ENCODE measurements at places on chromosomes 2 and 18. TPM values are rescaled to one million over a fixed set of nuclear protein-coding genes. Genes with fewer than 3 reads are reported as not detected.
A peak's percentile ranks its signal among the peaks of the same experiment; 100 is the strongest.

ALPP gene
- total RNA-seq = 0.20 TPM

DNA sequence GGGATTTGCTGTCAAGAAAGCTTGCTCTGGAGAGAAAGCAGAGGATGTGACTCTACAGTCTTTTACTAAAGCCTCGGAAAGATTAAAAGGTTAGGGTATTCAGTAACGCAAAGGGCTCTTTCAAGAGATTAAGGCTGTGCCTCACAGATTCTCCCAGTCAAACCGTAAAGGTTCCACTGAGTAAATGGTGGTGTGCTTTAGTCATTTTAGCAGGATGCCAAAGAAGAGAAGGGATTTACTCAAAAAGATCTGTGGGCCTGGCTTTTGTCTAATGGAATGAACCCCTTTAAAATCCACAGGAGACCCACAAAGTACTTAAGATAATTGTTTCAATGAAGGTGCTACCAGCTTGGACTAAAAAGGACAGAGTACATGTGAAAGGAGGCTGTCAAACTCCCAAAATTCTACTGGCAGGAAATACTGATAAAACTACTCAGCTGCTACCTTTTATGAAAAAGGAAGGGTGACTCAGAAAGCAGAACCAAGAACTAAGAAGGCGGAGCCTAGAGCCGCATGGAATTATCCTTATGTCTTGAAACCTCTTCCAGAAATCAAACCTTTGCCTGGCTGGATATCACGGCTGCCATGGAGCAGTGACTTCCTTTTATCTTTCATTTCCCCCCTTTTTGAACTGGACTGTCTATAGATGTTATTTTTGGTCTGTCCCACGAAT lies 670.2 kb upstream of the ZEB2 start:
- DNase-seq = no peak

GRCh38 chr2:207831584-207832248 lies 62.0 kb upstream of the FZD5 start:
- peak; percentile 4 for DNase-seq

GRCh38 chr2:222000326-222000725 lies 298.5 kb downstream of the PAX3 start:
- DNase-seq = no peak

- DNase-seq = no peak
These were observed 58.4 kb upstream of the GLI2 start for GRCh38 chr2:120677221-120677620.

- DNase-seq = no peak
These were observed 22.3 kb upstream of the INSIG2 start for GRCh38 chr2:118065921-118066511.

DNA sequence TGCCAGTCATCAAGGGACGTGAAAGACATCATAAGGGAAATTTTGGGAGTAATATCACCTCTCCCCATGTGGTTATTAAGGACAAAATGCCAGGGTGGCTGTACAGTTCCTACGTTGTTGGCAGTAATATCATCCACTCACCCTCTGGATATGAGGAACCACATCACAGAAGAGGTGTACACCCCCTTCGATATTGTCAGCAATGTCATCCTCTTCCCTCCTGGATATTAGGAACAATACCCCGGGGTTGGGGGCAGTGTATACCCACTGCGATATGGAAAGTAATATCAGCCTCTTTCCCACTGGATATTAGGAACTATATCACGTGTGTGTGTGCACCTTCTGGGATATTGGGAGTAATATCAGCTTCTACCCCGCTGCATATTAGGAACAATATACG lies 1933.3 kb downstream of the SUCLG1 start:
- DNase-seq = no peak

SP9 gene
- not detected for total RNA-seq

MROH2A gene
- total RNA-seq = not detected

GRCh38 chr2:77193858-77194448 lies 328.2 kb downstream of the LRRTM4 start:
- DNase-seq = no peak

GRCh38 chr2:240143276-240143675 lies 2.8 kb upstream of the OTOS start:
- DNase-seq = no peak

DNA sequence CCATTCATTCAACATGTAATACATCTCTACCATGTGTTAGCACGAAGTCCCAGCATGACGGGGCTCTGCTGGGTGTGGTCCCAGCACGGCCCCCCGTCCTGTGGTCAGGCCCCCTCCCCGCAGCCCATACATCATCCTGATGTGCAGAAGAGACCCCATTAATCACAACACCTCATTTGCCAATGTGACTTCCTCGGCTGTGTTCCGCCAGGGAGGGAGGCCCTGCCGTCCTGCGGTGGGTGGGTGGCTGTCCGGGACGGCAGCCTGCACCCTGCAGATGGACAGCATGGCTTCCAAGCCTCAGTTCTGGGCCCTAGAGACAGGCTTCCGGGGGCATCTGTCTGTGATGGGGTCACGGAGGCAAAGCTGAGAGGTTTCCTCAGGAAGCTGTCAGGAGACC lies 254.0 kb downstream of the CYP26B1 start:
- DNase-seq = no peak

- peak; percentile 33 for DNase-seq
These were observed 1.6 kb downstream of the SPRED2 start for GRCh38 chr2:65430603-65431420.

DNA sequence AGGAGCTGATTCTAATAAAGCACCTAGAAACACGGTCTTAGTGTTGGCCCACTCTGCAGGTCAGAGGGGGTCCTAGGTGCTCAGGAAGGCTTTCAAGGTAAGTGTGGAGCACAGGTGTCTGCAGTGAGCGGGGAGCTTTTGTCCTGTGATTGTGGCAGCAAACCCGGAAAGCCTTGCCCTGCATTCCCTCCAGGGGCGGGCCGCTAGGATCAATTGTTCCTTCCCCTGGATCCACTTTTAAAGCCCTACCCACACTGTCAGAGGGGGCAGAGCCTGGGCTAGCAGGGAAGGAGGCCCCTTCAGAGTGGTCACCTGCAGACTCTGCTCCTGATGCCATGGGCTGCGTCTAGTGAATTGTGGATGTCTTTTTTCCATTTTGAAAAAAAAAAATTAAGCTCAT lies 176.0 kb downstream of the CTIF start:
- DNase-seq = peak; percentile 57

ITGB6 gene
- not detected for total RNA-seq

- no peak for DNase-seq
These were observed 9.8 kb downstream of the ARHGAP25 start for GRCh38 chr2:68744366-68744912.

STON1 gene
- total RNA-seq = 5.5 TPM

DNA sequence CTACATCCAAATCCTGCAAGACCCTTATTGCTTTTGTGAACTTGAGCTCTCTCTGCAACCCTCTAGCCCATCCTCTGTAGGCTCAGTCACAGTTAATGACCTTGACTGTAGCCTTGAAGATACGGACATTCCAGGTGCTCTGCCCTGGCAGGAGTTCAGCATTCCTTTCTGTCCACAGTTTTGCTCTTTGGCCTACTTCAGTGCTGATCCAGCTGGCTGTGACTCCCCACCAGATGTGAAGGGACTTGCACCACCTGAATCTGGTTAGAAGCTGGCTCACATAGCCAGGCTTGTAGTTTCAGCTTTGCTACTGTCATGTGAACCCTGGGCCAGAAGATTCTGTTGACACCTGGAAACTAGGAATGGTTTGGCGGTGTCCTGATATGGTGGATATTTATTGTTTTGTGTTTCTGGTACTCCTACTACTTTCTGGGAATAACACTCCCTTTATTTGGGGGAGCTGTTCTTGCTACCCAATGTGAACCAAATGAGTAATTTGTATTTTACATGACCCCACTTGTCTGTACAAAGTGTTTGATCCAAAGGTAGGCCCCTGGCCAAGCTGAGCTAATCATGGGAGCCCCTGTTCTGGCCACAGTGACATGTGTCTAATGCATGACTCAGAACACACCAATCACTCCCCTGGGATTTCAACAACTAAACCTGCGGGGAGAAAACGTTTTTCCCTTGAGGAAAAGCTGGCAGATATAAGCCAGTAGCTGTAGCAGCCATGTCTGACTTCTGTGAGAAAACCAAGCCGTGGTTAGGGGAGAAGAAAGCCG lies 73.4 kb downstream of the CDCA7 start:
- no peak for DNase-seq

GRCh38 chr2:7060631-7061449 lies 143.6 kb downstream of the RNF144A start:
- no peak for DNase-seq

DNA sequence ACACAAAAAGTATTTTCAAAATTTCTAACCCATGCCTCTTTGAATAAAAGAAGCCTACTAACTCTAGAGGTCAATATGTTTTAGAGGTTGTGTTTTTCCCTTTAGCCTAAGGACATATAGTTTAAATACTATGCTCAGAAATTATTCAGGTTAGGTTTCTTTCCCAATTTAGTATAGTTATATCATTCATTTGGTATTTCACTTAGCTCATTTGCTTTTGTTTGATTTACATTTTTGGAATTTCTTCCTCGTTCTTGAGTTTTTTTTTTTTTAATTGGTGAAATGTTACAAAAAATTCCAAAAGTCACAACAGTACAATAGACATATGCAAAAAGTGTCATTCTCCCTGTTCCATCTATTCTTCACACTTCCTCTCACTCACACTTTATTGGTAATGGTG lies 371.3 kb upstream of the TNP1 start:
- DNase-seq = no peak

- no peak for DNase-seq
These were observed 102.5 kb upstream of the ST8SIA3 start for GRCh38 chr18:57249883-57250282.

GRCh38 chr2:212311807-212312404 lies 226.7 kb downstream of the ERBB4 start:
- DNase-seq = no peak

GRCh38 chr2:15799432-15799827 lies 140.9 kb upstream of the MYCN start:
- no peak for DNase-seq

All from H9 (cell line).